Activated CD8-positive, alpha-beta memory T cell treated with anti-CD3 and anti-CD28 coated beads, Interleukin-2, amount 10 ng/mL, durations not matched to agents 7 days and 5 days (primary cell): ENCODE measurements at places on chromosomes 13 and 19. TPM values are rescaled to one million over a fixed set of nuclear protein-coding genes. Genes with fewer than 3 reads are reported as not detected.

Gene LAIR2
- 6.8 TPM for total RNA-seq

- peaks cover 14% of the 10 kb centered on the region for H3K27me3 ChIP-seq
- DNase-seq: no peak
- no peak overlapping the region for H3K4me3 ChIP-seq
- no peak overlapping the region for H3K27ac ChIP-seq
These were observed 9.8 kb upstream of the KCNN4 start for GRCh38 chr19:43790587-43790986.

Gene TMEM255B
- total RNA-seq: 0.87 TPM

Gene GPR183
- 15.3 TPM for total RNA-seq

DNA sequence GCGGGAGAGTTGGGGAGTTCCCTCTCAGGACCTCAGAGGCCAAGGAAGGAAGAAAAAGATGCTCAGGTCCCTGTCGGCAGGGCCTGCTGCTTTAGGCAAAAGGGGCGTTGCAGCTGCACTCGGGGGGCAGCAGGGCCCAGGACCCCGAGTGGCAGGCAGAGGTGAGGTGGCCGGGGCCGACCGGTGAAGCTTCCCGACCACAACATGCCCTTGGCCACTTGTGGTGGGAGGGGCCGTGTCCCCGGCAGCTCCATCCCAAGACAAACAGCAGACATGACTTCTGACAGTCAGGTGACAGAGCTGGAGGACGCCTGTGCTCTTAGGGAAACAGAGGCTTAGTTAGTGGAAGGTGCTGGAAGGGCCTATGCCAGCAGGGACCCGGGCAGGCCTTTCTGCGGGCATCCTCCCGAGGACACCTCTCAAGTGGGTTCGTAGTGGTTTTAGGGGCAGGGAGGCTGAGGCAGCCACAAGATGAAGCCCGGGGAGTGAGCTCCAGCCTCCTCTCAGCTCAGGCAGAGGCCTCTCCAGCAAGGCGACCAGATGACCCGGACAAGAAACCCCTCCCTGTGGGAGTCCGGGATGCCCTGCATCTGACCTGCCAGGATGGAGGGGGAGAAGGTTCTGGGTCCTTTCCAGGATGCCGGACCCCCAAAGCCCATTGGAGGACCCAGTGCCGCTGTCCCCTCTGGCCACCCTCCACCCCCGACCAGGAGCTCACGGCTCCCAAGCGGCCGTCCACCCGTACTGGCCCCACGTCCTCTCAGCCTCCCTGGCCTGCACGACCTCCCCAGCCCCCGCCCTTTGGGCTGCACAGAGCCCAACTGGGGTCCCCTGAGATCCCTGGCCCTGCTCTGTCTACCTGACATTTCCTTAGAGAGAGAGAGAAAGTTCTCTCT is 24.2 kb downstream of the BTBD2 start:
- no peaks in the 10 kb centered on the region for H3K4me1 ChIP-seq
- peaks cover 15% of the 10 kb centered on the region for H3K36me3 ChIP-seq
- no peak overlapping the region for H3K27ac ChIP-seq

DNA sequence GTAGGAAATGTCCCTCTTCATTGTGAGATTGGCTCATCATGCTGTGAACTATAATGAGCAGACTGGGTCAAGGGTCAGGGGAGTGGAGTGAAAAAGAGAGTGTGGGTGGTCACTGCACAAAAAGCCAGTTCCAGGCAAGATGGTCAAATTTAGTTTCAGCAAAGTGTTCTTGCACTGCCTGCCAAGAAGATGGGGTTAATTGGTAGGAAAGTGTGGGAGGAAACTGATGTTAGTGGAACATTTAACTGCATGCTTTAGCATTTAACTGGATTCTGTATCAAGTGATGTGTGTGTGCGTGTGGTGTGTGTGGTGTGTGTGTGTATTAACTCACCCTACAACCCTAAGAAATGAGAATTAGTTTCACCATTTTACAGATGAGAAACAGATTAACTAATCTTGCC is 131.6 kb downstream of the COG6 start:
- no peaks in the 10 kb centered on the region for H3K27me3 ChIP-seq
- no peaks in the 10 kb centered on the region for H3K4me1 ChIP-seq
- H3K27ac ChIP-seq: no peak overlapping the region

DNA sequence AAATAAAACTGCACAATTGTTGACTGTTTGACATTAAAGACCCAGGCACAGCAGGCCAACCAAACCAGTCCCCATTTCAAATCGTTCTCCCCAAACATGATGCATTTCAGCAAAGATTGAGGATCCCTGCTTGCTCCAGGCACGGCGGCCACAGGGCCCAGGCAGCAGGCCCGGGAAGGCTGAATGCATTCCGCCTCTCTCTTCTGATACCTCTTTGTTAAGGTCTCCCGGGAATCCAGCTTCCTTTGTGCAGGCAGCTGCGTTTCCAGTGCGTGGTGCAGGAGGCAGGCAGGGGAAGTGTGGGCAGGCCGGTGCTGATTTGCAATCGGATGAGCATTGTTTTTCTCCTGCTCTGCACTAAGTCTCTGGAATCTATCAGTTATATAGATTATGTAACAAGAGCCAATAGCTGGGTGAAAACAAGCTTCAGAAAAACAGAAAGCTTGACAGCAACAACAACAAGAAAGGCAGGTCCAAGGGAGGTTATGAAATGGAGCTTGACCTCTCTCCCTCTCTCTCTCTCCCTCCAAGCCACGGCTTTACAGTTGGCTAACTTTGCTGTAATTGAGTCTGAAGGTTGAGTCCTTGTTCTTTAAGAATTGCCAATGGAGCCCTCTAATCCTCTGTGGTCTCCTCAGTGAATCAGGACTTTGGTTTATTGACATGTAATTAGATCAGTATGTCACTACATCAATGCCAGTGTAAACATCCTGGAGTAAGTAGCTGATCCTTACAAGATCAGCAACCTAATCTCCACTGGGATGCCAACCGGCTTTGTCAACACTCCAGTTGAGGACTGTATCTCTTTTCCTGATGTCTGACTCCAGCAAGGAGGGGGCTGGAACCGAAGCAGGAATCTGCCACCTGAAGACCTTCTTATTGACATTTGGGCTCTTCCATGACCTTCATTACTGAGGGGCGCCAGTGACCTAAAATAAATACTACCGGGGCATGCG is 338.0 kb downstream of the TEX29 start:
- H3K4me3 ChIP-seq: no peak overlapping the region
- no peaks in the 10 kb centered on the region for H3K4me1 ChIP-seq
- no peaks in the 10 kb centered on the region for H3K36me3 ChIP-seq
- H3K27ac ChIP-seq: no peak overlapping the region
- H3K27me3 ChIP-seq: peaks cover 2% of the 10 kb centered on the region
- DNase-seq: no peak

GRCh38 chr19:20503476-20503875 is 62.1 kb downstream of the ZNF737 start:
- H3K36me3 ChIP-seq: no peaks in the 10 kb centered on the region
- H3K27me3 ChIP-seq: no peaks in the 10 kb centered on the region
- no peaks in the 10 kb centered on the region for H3K4me1 ChIP-seq
- no peak for DNase-seq

DNA sequence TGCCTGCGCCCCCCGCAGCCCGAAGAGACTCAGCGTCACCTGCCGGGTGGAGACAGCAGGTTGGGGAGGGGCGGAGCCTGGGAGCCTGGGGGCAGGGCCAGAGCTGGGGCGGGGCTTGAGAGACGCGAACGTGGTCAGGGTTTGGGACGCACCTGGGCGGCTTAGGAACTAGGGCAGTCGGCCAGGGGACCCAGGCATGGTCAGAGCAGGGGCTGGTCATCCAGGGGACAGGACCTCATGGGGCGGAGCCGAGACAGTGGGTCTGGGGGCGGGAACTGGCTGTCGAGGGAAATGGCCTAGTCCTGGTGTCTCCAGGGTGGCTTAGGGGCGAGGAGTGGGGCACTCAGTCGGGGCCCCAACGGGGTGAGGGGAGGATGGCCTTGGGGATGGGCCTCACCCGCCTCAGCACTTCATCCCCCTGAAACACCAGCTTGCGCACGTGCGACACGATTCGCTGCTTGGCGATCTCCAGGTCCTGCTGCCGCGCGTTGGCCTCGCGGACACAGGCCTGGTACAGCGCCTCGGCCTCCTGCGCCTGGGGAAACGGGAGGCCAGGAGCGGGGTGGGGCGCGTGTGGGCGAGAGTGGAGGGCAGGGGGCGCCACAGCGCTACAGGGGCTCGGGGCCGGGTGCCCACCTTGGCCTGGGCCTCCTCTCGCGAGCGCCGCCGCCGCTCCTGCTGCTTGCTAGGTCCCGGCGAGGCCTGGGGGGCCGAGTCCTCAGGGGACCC is 5.8 kb downstream of the GMIP start:
- H3K4me1 ChIP-seq: peaks cover 29% of the 10 kb centered on the region
- peaks cover 50% of the 10 kb centered on the region for H3K36me3 ChIP-seq
- no peak overlapping the region for H3K4me3 ChIP-seq
- H3K27ac ChIP-seq: no peak overlapping the region
- no peaks in the 10 kb centered on the region for H3K27me3 ChIP-seq
- DNase-seq: no peak

GRCh38 chr13:32205431-32206096 is 109.6 kb downstream of the ZAR1L start:
- no peak for DNase-seq
- H3K4me3 ChIP-seq: no peak overlapping the region
- H3K27me3 ChIP-seq: peaks cover 14% of the 10 kb centered on the region
- no peaks in the 10 kb centered on the region for H3K36me3 ChIP-seq
- H3K27ac ChIP-seq: no peak overlapping the region

DNA sequence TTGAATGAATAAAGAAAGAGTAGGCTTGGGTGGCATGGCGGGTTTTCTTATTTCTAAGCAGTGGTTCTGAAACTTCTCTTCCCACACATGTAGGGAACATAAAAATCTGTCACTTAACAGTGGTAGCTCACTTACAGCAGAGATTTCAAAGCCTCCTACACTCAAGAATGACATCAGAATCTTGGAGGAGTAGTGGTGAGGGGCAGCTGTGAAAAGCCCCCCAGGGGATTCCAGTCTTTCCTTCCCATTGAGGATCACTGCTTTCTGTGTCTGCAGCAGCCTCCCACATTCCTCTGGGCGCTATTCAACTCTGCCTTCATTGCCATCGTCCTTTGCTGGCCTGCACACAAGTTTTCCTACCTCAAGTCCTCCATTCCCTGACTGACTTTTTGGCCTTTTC is 8.6 kb upstream of the NEK5 start:
- H3K4me3 ChIP-seq: no peak overlapping the region
- no peaks in the 10 kb centered on the region for H3K27me3 ChIP-seq
- H3K36me3 ChIP-seq: no peaks in the 10 kb centered on the region

DNA sequence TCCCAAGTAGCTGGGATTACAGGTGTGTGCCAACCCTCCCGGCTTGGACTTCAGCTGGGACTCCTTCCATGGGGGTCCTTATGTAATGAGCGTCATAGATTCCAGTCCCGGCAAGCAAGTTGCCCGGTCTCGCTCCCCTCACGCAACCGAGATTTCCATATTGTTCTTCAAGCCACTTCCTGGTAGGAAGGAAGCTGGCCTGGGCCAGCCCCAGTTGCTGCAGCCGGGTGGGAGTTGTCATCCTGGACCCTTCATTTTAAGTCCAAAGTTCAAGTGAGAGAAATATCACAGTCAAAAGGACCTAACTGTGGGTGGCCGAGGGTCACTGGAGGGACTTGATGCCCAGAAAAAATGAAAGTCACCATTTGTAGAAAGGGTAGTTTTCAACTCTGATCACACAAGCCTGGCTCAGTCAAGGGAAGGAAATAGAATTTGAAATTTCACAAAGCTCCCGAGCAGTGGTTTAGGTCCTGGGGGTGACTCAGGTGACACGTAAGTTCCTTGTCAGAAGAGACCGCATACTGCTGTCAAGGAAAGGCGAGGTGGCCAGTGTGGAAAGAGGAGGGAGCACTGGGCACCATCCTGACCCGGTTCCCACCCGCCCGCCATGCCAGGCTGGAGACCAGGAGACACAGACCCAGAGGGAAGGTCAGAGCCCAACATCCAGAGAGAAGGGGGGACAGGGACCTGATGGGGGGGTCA is 5.3 kb downstream of the FGF21 start:
- H3K36me3 ChIP-seq: no peaks in the 10 kb centered on the region
- DNase-seq: no peak
- no peak overlapping the region for H3K27ac ChIP-seq
